Left colon (tissue), 2 donors: ENCODE measurements at places on chromosomes 12 and 14. TPM values are rescaled to one million over a fixed set of nuclear protein-coding genes. Genes with fewer than 3 reads are reported as not detected.
A peak's percentile ranks its signal among the peaks of the same experiment; 100 is the strongest.

GRCh38 chr12:122348505-122348904, 74.0 kb downstream of the CLIP1 start:
- no peak for DNase-seq

DNA sequence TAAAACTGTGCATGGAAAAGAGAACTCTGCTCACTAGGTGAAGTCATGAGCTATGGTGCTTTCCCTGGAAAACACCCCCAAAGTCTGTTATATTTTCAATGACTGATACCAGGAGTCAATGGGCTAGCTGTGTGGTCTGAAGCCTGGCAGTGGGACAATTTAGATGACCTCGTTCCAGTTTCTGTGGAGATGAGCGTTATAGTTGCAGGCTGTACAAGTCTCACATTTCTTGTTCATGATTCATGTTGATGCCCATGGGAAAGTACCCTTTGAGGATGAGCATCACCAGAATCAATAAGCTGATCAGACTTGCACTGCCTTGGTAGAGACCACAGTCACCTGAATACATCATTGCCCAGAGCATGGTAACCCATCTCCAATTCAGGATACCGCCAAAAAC, 70.7 kb downstream of the NOVA1 start:
- DNase-seq: no peak

DNA sequence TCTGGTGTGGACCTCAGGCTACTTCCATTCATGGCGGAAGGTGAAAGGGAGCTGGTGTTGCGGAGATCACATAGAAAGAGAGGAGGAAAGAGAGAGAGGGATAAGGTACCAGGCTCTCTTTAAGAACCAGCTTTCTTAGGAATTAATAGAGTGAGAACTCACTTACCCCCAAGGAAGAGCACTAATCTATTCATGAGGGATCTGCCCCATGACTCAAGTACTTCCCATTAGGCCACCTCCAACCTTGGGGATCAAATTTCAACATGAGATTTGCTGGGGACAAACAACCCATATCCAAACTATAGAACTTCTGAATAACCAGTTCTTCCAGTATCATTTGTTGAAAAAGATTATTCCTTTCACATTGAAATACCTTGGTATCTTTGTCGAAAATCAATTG, 34.0 kb upstream of the C2CD5 start:
- no peak for DNase-seq

DNA sequence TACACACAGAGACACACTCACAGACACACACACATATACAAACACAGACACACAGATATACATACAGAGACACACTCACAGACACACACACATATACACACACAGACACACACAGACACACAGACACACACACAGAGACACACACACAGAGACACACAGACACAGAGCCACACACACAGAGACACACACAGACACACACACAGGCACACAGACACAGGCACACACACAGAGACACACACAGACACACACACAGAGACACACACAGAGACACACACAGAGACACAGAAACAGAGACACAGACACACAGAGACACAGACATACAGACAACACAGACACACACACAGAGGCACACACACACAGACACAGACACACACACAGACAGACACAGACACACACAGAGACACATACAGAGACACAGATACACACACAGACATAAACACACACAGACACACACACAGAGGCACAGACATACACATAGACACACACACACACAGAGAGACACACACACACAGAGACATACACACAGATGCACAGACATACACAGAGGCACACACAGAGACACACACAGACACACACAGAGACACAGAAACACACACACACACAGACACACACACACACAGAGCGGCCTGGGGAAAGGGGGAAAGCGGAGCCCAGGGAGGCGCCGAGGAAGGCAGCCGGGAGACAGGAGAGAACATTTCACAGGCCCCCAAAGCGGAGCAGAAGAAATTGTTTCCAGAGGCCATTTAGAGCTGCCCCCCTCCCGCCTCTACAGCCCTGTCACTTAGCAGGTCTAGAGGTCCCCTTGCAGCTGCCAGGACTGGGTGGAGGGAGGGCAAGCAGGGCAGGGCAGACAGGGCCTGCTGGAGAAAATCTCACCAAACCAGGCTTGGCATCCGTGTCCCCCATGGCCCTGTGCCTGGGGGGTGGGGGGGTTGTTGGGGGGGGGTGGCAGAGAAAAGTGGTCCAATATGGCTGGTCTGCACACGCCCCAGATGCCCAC, 38.9 kb downstream of the SERPINA3 start:
- DNase-seq: no peak

GRCh38 chr14:22547313-22547947, 41.6 kb downstream of the DAD1 start:
- peak; percentile 14 for DNase-seq

GRCh38 chr12:29769162-29769858, 14.4 kb downstream of the TMTC1 start:
- DNase-seq: no peak

DNA sequence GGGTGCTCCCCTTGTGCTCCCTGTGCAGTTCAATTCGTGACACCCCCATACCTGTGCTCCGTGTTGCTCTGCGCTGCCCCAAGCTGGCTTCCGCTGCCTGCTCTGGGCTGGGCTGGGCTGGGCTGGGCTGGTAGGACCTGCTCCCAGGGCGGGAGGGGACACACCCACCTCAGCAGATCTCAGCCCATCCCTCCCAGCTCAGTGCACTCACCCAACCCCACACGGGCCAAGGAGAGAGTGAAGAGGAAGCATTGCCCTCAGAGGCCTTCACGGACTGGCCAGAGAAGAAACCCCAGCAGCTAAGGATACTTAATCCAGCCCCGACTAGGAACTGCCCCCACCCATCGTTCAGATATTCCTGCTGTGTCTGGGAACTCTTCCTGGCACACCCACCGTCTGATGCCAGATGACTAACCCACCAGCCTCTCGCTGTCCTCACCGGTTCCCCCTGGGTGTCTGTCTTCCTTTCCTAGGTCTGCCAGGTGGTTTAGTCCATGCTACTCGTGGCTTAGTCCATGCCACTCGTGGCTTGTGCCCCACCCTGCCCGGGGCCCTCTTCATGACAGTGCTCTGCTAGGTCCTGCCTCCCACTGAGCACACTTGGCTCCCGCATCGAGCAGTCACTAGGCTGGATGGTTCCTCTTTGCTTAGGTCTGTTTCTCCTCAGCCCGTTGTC, at the start of gene LPAR5:
Gene LPAR5, minus strand, starts transcription at position 104 of the 676 bp plus-strand sequence. CDS start 14,711 bp downstream, outside the sequence.
- DNase-seq: peak; percentile 90

GRCh38 chr14:34582117-34582680, 42.7 kb upstream of the EAPP start:
- DNase-seq: no peak

DNA sequence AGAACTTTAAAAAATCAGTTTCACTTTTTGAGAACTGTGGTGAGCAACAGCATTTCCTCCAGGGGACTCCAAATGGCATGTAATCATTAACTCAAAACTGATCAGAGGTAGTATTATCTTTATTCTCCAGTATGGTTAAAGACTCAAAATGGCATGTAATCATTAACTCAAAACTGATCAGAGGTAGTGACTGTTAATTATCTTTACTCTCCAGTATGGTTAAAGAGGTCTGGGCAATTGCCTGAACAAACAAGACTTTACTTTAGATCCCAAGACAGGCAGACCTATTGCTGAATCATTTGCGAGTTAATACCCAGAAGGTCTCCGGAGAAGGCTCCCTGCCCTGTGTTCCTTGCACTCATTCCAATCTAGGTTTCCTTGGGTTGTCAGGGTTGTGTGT, 6.6 kb upstream of the ACADS start:
- no peak for DNase-seq

- no peak for DNase-seq
Observed at GRCh38 chr14:57051633-57052032, 217.1 kb downstream of the EXOC5 start.

GRCh38 chr12:47080725-47081502, 1.2 kb upstream of the AMIGO2 start:
- peak; percentile 65 for DNase-seq

DNA sequence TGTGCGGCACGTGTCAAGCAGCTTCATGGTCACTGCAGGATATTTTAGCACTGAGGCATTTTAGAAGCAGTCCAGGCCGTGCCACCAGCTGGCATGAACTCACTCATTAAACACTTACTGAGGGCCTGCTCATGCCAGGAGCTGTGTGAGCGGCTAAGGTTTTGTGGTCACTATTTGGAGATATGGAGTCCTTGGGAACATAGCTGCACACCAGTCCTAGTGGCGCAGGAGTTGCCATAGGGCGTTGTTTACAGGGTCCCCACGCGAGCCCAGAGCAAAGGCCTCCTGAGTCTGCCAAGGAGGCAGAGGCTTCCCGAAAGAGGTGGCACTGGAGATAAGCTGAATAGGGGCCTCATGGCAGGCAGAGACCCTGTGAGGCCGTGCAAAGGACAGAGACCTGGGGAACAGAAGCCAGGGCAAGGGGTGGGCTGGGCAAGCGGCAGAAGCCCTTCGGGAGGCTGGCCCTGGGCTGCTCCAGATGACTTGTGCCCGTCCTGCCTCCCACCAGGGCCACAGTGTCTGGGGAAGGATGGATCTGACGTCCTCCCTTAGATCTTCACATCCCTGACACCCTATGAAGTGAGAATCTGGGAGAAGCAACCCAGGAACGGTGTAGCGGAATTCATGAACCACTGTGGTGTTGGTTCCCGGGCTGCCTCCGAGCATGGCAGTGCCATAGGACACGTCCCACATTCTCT, 38.9 kb downstream of the SFSWAP start:
- no peak for DNase-seq

- no peak for DNase-seq
Observed at GRCh38 chr12:128818065-128819022, 5.4 kb downstream of the SLC15A4 start.

DNA sequence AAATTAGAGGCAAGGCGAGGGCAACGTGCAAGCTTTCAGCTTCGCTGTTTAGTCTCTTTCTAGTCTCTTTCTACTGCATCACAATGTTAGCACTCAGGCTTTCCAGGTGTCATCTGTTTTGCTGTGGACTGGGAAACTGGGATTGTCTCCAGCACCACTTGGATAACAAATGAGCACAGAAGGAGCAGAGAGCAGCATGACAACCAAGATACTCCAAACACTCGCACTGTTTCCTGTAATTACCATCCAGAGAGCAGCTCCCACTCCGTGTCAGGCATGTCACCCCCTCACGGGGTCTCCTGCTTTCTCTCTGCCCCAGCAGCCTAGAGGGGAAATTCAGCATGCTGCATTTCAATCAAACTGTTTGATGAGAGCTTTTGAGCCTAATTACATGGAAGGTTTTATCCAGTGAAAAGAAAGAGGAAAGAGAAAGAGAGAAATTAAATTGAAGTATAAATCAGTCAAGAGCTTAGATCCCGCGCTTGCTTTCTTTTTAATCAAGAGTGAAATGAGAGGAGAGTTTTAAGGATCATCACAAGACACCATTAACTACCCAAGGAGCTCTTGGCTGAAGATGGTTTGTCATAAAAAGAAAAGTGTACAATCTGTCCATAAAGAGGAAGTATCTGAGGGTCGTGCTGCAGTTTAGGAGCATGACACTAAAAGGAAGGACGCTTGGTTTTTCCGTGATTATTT, 917.7 kb downstream of the DIO2 start:
- DNase-seq: no peak

GPRC5D gene
- 0.28 TPM for total RNA-seq

DBX2 gene
- not detected for total RNA-seq

EFCAB11 gene
- total RNA-seq: 5.8 TPM

MYO1H gene
- 0.31 TPM for total RNA-seq
